ENCODE measurements at places on chromosomes 16 and 17.

- DNase-seq: no peak
These were observed 14.1 kb downstream of the C17orf58 start for GRCh38 chr17:67982034-67982640.

DNA sequence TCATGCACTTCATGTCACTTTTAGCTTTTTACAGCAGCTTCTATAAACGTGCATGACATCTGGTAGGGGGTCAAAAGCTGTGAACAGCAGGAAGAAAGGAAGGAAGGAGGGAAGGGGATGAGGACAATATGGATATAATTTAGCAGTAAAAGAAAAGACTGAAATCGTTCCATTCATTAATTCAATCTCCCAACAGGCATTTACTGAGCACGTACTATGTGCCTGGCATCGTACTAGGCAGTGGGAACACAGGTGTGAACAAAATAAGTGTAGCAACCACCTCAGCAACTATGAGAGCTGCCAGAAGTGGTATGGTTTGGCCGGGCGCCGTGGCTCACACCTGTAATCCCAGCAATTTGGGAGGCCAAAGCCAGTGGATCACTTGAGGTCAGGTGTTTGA is 19.1 kb upstream of the USP7 start:
- no peak for DNase-seq

GRCh38 chr17:43372273-43372911 is 26.4 kb upstream of the ARL4D start:
- no peak for DNase-seq

- no peak for DNase-seq
These were observed 1.6 kb downstream of the ZNF598 start for GRCh38 chr16:2008009-2008526.

DNA sequence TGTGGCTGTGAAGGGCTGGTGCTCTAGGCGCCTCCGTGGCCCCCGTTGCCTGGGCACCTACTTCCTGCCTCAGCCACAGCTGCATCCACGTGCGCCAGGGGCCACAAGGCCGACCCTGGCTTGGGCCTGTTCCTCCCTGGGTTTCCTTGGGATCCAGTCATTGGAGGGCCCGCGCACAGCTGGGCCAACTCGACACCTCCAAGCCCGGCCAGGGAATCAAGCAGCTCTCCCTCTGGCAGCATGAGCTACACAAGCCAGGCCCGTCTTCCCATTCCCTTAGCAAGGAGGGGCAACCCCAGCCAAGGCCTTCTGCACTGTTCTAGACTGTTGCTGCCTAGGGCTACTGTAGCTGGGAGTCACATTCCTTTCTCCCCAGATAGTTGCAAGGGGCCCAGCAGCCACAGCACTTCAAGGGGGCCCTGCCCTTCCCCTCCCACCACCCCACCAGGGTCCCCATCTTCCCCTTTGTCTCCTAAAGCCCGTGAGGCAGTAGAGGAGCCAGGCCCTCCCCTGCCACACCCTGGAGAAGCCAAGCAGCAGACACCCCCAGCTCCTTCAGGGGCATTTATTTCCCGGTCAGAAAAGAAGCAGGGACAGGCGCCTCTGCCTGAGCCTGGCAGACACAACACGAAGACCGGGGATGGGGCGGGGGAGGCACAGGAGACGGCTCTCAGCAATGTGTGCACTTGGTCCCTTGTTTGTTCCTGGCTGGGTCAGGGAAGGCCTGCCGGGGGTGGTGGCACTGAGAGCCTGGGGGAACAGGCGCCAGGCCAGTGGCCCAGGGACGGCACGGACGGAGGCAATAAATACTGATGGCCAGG is 3.8 kb downstream of the ARHGDIA start:
- DNase-seq: no peak

DNA sequence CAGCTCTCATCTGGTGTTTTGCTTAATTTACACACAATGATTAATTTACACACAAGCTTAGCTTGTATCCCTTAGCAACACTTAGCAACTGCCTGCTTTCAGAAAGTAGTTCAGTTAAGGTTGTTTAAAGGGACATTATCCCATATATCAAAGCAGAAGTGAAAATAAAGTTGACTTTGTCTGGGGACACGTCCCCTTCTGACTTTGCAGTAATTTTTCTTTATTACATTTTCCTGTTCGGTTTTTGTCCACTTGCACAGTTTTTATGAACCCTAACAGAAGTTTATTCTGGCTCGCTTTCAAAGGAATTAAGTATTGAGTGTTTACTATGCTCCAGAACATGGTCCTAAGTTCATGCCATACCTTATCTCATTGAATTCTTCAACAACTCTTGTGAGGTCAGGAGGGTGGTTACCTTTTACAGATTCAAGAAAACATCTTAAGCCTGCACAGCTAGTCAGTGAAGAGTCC is 41.5 kb downstream of the ARHGAP44 start:
- DNase-seq: no peak

GRCh38 chr16:17294856-17295255 is 175.9 kb downstream of the XYLT1 start:
- no peak for DNase-seq

- DNase-seq: no peak
These were observed 9.4 kb downstream of the C17orf100 start for GRCh38 chr17:6660805-6661463.

DNA sequence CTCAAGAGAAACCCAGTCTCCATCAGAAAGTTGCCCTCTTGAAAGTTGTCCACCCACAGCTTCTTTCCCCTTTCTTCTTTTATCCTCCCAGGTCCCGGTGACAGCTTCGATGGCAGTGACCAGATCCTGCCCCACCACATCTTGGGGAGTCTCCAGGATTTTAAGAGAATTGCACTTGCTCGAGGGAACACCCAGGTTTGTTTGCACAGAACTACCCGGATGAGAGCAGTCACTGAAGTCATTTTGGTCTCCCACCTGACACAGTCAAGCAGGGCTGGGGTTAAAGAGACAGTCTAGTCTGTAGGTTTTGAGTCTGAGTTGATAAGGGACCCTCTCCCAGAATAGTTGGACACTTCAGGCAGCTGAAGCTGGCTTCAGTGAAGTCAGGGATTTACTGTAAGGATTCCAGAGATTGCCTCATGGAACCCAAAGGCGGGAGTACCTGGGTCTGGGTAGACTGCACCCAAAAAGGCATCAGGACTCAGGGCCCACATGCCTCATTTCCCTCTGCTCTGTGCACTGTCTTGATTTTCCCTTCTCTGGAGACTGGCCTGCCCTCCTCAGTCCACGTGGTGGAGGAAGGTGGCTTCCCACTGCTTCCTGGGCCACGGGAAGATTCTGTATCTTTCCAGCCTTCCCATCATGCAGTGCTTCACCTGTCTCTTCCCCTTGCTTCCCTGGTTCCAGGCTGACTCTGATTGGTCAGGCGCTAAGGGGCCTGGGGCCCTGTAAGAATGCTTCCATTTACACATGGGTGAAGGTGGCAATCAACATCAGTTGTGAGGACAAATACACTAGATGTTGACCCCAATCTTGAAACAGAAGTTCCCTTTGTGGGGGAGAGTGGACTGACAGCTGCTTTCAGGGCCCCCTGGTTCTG is 9.5 kb downstream of the MYCBPAP start:
- no peak for DNase-seq

Measured in HFF-Myc (cell line).